ENCODE measurements at places on chromosomes 16 and 17.

DNA sequence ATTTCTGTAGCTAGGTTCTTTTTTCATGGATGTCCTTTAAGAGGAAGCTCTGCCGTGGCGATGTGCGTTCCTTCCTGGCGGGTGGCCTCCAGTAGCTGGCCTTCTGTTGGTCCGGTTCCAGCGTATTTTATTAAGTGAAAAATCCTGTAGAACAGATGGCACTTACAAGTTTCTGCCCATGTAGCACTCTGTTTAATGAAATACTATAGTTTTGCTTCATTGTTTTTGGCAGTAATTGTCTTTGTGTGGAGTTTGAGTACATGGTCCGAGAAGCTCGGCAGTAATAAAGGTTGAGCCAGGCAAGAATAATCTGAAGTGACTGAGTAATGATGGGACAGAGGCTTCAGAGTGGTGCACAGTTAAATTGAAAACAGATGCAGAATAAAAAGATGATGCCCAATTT, 20.4 kb downstream of the USP10 start:
- no peak for DNase-seq

- no peak for DNase-seq
Observed at GRCh38 chr17:36723459-36724025, 122.2 kb downstream of the MRM1 start.

DNA sequence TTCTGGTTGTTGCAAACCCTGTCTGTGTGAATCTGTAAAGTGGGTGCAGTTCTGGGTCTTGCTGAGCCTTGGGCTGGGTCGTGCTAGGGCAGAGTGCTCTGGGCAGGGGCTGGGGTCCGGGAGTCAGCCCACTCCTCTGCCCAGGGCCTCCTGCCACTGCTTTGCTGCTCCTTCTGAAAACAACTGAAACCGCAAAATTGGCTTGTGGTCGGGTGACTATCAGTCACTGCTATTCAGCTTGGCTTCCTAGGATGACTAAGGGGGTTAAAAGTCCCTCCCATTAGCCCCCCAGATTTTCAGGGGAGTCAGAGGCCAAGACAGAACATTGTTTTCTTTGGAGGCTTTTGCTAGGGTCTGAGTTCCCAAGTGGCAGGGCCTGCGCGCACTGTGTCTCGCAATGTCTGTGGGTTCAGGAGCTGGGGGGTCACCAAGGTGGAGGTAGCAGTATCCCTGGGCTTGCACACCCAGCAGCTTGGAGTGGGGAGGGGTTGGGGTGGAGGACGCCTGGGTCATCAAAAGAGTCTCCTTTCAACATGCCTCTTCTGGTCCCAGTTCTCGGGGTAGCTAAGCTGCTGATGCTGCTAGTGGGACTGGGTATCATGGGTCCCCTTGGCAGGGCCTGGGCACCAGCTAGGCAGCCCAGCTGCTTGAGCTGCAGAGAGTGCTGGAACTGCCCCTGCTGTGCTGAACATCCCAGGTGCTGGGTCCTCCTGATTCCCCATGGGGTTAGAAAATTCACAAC, 13.5 kb upstream of the TBX21 start:
- no peak for DNase-seq

DNA sequence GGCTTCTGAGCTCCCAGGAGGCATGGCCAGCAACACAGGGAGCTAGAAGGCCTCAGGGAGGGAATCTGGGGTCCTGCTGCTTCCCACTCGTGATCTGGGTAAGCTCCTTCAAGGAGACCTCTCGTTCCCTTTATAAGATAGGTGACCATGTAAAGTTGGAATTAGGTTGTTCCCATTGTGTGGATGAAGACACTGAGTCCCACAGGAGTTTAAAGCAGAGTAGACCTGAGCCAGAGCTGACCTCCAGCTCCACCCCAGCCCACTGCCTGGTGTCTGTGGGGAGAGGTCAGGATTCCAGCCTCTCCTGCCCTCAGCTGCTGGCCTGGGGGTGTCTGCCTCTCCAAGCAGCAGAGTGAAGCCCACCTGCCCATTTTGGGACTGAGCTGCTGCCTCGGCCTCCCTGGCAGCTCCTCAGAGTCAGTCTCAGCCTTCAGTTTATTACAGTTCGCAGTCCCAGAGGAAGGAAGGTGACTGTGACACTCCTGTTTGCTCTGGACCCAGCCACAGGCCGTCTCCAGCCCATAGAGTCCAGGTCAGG, 33.1 kb upstream of the LGALS9 start:
- no peak for DNase-seq

GRCh38 chr16:84717484-84717883, 17.7 kb downstream of the USP10 start:
- no peak for DNase-seq

Data from epithelial cell of prostate (primary cell).